Hematopoietic multipotent progenitor cell treated with erythropoietin and hydrocortisone succinate and interleukin-3 and kit ligand, for 4 days (in vitro differentiated cells): ENCODE measurements at places on chromosomes 13 and 19.

DNA sequence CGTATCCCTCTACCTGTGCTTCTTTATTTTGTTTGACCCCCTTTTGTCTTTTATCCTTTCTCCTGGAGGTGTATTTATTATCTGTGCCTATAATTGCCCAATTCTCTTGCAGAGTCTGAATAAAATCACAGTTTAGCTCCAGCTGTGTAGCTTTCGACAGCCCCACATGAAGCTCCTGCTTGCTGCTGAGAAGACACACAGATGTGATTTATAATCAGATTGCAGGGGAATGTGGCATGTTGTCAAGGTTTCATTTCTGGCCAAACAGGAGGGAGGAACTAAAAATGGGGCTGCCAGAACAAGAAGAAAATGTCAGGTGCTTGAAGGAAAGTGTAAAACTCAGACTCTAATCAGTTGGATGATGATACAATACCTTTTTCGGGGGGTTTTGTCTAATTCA lies 22.7 kb downstream of the CCNA1 start:
- DNase-seq, result peak; percentile 33

DNA sequence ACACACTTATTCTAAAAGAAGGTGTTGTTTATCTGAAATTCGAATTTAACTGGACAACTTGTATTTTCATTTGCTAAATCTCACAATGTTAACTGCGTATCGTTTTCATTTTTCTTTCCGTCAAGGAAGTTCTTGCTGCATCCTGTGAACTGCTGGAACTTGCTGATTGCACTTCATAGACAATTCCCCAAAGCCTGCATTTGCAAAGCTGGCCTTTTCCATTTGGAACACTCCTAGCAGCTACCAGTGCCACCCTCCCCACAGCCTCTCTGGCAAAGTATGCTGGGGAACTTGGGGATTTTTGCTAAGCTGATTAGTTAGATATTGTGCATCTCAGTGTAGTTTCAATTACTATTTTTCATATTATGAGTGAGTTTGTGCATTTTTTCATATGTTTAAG lies 20.4 kb upstream of the ARGLU1 start:
- no peak for DNase-seq

- peak; percentile 86 for DNase-seq
These were observed 7.8 kb upstream of the LYPD5 start for GRCh38 chr19:43809762-43810696.

- no peak for DNase-seq
These were observed 7.9 kb downstream of the PTBP1 start for GRCh38 chr19:805166-805551.

- DNase-seq, result no peak
These were observed 4.2 kb downstream of the KLK3 start for GRCh38 chr19:50858886-50859285.

GRCh38 chr19:17323300-17323963 lies 11.2 kb downstream of the ANO8 start:
- no peak for DNase-seq

DNA sequence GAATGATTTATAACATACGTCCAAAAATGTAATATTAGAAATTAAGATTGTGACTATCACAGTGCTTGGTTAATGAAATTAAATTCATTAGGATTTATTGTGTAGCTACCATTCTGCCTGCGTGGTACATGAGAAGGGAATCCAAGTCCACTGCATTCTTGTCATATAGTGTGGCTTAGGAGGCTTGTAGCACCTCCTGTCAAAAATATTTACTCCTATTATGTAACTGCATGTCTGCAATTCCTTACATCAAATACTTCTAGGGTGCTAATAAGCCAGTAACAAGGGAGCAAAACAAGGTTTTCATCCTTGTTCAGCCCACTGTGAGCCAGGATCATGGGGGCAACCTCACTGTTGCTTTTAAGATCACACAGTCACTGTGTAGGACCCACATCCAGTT lies 199.0 kb downstream of the SLC7A1 start:
- DNase-seq, result no peak

DNA sequence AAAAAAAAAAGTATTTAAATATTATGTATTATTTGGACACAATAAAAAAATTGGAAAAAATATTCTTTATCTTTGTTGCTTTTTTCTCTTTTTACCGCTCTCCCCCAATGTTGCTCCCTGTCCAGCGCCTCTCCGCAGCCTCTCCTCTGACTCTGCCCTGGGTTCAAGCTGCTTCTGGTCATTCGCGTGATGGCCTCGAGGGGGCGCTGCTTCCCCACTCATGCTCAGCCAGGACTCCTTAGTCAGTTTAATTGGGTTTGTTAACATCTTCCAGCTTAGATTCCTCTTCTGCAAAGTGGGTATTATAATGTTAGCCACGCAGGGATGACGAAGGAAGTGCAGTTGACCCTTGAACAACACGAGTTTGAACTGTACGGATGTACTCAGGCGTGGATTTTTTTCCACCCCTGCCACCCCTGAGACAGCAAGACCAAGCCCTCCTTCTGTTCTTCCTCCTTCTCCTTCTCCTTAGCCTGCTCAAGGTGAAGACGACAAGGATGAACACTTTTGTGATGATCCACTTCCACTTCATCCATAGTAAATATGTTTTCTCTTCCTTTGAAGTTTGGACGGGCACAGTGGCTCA lies 4.9 kb upstream of the NWD1 start:
- DNase-seq, result peak; percentile 73

- DNase-seq, result no peak
These were observed 263.5 kb downstream of the FOXO1 start for GRCh38 chr13:40402931-40403431.
